ENCODE measurements at places on chromosomes 7 and 10. TPM values are rescaled to one million over a fixed set of nuclear protein-coding genes. Genes with fewer than 3 reads are reported as not detected.

The STEAP1B gene
- total RNA-seq, result 0.73 TPM

- no peak for DNase-seq
Observed at GRCh38 chr7:716222-716621, 10.3 kb upstream of the DNAAF5 start.

DNA sequence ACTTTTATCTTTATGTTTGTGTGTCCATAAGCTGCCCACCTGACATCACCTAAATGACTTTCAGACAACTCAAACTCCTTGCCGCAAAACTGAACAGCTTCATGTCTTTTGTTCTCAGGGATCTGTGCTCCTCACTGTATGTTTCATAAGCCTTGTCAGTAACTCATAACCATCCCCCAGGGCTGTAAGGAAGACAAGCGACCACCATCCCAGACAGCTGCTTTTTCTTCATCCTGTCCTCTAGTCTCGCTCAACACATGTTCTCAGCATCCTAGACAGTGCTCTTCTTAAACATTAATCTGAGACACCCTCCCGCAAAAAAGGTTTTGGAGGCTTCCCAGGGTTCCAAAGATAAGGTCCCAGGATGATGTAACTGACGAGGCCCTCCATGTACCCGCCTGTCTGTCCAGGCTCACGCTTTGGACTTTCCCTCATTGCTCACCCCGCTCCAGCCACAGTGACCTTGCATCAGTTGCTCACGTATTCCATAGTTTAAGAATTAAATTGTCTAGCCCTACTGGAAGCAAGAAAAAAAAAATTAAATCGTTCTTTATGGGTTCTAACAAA, 69.8 kb downstream of the MAP3K8 start:
- no peak for DNase-seq

DNA sequence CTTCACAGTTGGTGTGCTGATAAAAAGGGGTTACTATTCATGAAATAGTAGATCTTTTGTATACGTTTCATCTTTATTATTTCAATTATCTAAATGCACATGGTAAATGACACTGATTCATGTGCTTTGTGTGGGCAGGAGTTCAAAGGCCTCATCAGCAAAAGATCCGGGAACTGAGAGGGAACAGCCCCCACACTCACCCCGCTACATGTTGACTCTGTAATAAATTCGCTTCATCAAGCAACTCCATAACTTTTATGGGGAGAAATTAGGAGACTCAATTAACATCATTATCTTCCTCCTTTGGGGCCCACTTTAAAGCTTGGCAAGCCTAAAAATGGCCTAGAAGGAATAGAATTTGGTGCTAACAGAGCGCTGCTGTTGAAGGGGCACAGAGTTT, 250.7 kb upstream of the BMPER start:
- DNase-seq, result no peak

The NRP1 gene
- total RNA-seq, result 68.3 TPM

All from ureter (tissue), 1 donor.